ENCODE measurements at places on chromosomes 1 and 21.

DNA sequence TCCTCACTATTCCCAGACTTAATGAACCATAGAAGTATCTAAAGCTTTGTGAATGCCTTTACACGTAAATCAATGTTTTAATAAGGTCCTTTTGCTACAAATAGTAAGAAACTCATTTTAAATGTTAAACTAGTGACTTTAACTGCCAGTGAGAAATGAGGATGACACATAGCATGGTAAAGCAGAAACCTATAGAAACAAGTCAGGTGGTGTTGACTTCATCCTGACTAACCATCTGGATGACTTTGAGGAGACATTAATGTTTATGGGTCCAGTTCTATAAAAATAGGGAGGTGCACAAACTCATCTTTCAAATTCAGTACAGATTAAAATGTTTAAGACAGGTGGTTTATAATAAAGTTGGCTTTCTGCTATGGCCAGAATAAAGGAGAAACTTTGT, 85.4 kb downstream of the COLGALT2 start:
- no peak for DNase-seq

DNA sequence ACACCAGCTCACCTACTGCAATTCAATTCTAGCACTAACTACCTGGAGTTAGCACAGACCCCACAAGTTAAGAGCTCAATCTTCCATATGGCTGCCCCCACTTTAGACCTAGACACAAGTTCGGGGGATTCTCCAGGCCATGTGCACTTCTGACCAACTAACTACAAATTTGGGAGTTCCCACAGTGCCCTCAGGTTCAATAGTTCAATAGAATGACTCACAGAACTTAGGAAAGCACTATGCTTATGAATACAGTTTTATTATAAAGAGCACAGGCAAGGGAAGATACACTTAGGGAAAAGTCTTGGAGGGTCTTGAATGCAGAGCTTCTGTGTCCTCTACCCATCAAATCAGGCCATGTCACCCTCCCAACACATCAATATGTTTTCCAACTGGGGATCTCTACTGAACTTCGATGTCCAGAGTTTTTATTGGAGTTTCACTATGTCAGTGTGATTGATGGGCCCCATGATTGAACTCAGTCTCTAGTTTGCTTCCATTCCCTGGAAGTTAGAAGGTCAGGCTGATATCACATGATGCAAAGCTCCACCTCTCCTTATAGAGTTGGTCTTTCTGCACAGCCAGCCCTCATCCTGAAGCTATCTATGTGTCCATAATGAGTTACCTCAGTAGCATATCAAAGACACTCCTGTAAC, 46.1 kb downstream of the RAVER2 start:
- DNase-seq, result no peak

- DNase-seq, result no peak
Observed at GRCh38 chr1:231236938-231237337, 4.1 kb upstream of the GNPAT start.

- no peak for DNase-seq
Observed at GRCh38 chr1:16167331-16168143, 11.7 kb upstream of the EPHA2 start.

GRCh38 chr1:230985711-230986110, 6.8 kb downstream of the ARV1 start:
- no peak for DNase-seq

DNA sequence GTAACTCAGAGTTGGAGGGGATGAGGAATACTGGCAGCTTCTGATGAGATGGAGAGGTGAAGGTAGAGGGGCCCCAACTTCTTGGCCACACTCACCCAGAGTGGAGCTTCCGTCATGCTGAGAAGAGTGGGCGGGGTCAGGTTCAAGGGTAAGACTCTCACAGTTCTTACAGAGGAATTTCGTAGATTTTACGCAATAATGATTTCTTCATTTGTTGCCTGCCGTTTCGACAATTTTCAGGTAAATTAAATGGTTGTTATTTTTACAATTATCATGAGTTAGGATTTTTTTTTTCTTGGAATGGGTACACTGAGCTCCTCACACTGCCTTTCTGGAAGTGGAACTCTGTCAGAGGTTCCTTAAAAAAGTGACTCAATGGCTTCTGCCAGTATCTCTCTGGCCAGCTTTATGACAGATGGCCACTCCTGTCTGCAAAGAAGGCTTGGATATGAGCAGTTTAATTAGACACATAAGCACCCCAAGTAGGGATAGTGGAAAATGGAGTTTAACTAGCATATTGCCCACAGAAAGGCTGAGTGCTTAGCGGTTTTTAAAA, 13.8 kb upstream of the NLRP3 start:
- no peak for DNase-seq

DNA sequence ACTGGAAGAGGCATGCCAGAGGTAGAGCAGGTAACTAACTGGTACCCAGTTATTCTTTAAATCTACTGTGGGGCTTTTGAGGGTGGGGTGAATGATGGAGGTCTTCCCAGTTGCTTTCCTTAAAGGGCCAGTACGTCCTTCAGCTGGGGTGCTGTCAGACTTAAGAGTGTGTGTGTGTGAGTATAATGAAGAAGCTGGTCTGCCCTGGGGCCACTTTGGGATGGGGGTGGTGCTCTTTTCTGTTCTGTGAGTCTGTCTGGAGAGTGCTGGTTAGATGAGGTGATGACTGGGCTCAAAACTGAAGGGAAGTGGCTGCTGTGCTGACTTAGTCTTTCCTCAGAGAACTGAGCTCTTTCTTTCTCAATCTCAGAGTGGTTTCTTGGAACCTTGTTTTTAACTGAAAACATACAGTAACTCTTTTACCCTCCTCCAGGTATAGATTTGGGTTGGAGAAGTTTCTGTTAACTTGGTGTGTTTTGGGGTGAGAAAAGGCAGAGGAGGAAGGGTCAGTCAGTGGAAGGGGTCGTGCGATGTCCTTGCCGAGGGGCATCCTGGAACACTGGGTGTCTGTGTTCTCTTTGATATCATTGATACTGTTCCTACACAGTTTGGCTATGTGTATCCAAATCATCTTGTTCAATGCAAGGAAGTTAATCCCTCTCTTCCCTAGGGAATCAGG, 746 bp downstream of the MACF1 start:
- DNase-seq, result no peak

DNA sequence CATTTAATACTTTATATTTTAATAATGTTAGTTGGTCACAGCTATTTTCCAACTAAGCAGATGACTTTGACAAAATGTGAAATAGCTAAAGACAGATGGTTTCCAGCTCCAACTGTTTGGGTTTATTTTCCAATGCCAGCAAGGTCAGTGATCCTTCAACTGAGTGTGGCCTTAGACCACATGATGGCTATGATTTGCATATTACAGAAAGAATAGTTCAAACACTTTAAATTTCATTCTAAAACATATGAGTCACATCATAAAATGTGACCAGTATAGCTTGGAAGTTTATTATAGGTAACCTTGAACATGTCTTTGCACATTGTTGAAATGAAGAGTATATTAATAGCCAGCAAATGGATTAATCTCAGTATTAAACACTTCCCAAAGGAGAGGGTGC, 454.0 kb upstream of the C1orf87 start:
- no peak for DNase-seq
